ENCODE measurements at places on chromosomes 13 and 19.

- no peak for DNase-seq
These were observed 571.6 kb downstream of the UQCRFS1 start for GRCh38 chr19:28641395-28641794.

GRCh38 chr13:28637714-28638355 is 21.1 kb upstream of the POMP start:
- DNase-seq: no peak

- DNase-seq: peak; percentile 42
These were observed at the start of gene ANGPTL4 for GRCh38 chr19:8363803-8364771. ANGPTL4 (plus strand) TSS chr19:8364155; CDS start chr19:8364322, 167 bp downstream.

GRCh38 chr19:33866696-33867095 is 70.0 kb downstream of the KCTD15 start:
- DNase-seq: no peak

GRCh38 chr13:98869408-98870090 is 108.3 kb downstream of the DOCK9 start:
- no peak for DNase-seq

- DNase-seq: no peak
These were observed 2.4 kb downstream of the MARK4 start for GRCh38 chr19:45253396-45254027.

GRCh38 chr19:14446336-14447036 is 13.4 kb downstream of the PKN1 start:
- no peak for DNase-seq

GRCh38 chr13:44385847-44386246 is 12.2 kb downstream of the SERP2 start:
- DNase-seq: no peak

GRCh38 chr19:48833977-48834376 is 2.3 kb downstream of the HSD17B14 start:
- DNase-seq: no peak

- DNase-seq: no peak
These were observed 2.3 kb upstream of the N4BP2L1 start for GRCh38 chr13:32430018-32430747.

- DNase-seq: no peak
These were observed 68.6 kb upstream of the FGF14 start for GRCh38 chr13:102470283-102470917.
